Erythroblast (primary cell): ENCODE measurements at places on chromosomes 4 and X.
A peak's percentile ranks its signal among the peaks of the same experiment; 100 is the strongest.

- DNase-seq, result no peak
Observed at GRCh38 chrX:119688911-119689321, 4.1 kb downstream of the SEPTIN6 start.

DNA sequence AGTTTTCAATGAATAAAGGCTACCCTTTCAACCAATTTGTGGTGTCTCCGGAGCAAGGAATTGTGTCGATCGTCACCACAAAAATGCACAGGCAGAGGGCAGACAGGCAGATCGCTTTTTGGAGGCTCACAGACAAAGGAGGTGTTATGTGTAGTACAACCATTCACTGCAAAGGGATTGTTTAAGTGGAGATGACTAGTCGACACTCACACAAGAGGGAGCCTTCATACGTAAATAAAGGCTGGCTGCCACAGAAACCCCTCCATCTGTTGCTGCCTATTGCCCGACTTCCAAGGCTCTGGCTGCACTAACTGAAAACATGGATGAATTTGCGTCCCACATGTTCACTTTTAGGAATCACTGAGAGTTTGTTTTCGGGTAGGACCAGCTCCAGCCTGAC, 281.1 kb downstream of the NKX6-1 start:
- no peak for DNase-seq

GRCh38 chrX:47091149-47091775, 13.0 kb downstream of the RGN start:
- no peak for DNase-seq

- no peak for DNase-seq
Observed at GRCh38 chr4:17336524-17336961, 175.3 kb downstream of the QDPR start.

GRCh38 chrX:47623540-47624027, 3.9 kb upstream of the SYN1 start:
- peak; percentile 19 for DNase-seq

- DNase-seq, result peak; percentile 5
Observed at GRCh38 chrX:136780763-136781162, at the start of gene ARHGEF6. TSS of gene ARHGEF6 (minus strand) at chrX:136780932. CDS start at chrX:136780882, 50 bp downstream.

DNA sequence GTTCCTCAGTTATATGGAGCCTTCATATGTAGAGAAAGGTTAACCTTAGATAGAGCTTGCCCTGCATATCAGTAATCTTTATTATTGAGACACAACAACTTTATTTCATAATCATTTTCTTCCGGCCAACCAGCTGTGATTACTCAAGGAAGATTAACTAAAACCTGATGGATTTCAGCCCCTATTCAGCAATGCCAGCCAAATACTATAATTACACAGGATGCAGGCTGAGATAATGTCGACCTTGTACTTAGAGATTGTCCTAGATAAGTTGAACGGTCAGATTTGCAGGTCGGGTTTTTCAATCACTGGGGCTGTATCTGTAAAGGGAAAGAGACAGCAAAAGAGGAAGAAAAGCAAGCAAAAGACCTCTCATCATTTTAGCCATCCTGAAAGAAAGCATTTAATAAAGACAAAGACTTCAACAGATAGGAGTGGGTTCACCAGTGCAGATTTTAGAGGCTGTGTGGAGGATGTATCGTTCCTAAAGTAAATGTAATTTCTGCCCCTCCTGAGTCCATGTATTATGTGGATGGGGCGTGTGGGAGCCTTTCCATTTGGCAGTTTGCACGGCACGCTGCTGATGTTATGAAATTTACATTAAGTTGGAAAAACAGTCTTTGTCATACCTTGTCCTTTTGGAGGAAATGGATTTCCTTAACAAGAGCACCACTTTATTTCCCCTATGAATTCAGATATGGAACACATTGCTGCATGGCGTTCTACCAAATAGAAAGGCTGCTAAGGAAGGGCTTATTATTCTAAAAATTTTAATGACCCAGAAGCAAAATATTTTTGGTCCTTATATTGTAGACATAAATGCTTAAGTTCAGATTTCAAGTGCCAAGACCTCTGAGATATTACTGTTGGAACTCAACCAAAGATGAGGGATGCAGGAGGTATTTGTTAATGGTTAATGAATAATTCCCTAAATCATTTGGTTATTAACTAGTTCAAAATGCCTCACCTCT, 496.7 kb downstream of the SPRY1 start:
- DNase-seq, result no peak

DNA sequence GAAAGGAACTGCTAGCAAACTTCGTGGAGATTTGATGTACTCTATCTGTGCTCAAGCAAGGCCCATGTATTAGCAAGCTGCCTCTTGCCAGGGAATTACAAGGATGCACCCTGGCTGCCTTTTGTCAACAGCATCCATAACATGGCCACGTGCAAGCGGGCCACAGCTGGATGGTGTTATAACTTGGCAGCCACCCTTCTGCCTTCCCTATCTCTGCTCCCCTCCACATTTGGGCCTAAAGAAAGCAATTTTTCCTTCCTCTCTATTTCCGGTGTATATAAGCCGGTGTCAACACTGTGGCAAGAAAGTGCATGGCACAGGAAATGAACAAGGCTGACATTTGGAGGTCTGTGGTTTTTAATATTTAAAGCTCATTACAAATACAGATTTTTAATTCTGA, 94.8 kb downstream of the CLNK start:
- DNase-seq, result no peak

- no peak for DNase-seq
Observed at GRCh38 chr4:32485956-32486355, 1765.8 kb downstream of the PCDH7 start.

DNA sequence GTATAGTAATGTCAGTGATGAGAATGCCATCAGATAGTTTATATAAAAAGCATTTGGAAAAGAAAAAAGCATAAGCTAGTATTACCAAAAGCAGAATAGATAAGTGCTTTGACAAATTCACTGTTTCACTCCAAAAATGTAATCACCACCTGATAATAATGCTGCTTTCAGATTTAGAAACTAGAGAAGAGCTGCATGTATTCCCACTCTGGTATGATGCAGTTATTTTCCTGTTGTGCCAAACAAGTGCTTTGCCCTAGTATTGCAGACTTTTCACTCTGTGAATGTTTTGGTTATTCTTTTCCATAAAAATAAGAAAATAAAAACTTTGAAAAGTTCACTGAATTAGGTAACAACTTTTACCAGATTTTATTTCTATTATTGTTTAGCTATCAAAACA, 267.7 kb upstream of the TET2 start:
- DNase-seq, result no peak

DNA sequence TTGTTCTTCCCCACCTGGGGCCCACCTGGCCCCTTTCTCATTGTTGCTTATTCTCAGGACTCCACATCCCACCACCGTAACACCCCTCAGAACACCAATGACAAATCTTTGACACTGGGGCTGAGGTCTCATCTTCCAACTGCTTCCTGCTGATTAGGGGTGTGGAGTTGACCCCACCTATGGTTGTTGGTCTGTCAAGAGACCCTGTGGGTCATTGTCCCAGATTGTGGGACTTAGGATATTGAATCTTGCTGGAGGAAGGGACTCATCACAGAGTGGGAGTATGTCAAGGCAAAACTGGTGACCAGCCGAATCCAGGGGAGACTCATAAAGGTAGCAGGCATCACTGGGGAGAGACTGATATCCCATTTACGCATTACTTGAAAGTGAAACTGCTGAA, 140.2 kb upstream of the PLAC1 start:
- peak; percentile 46 for DNase-seq

- DNase-seq, result no peak
Observed at GRCh38 chr4:148779771-148780170, 337.6 kb upstream of the NR3C2 start.
